AML-193 (cell line): ENCODE measurements at places on chromosomes 7 and 10.

- DNase-seq = no peak
Measured at GRCh38 chr10:119759832-119760231, 34.0 kb downstream of the INPP5F start.

GRCh38 chr10:68271196-68271882 is 39.4 kb upstream of the ATOH7 start:
- DNase-seq = no peak

DNA sequence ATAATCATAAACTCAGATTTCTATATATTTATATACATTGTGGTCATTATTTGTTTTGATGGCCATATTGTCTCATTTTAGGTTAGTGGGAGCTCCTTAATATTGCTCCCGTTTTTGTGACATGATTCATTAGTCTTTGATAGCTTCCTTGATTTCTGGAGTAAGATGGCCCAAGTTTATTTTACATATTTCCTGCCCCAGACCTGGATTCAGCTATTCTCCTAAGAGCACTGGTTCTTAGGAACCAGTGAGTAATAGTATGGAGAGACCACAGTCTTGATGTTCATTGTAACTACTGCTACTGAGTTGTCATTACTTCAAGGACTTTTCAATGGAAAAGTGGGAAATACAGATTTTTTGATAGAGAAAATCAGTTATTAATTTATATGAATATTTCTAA is 6.0 kb downstream of the TFPI2 start:
- DNase-seq = no peak

GRCh38 chr10:3054183-3054850 is 13.0 kb upstream of the PFKP start:
- no peak for DNase-seq

- DNase-seq = peak; percentile 9
Measured at GRCh38 chr7:32518534-32519140, 23.3 kb downstream of the AVL9 start.
